Amygdala (tissue), 56 donors: ENCODE measurements at places on chromosomes 6 and 20.

DNA sequence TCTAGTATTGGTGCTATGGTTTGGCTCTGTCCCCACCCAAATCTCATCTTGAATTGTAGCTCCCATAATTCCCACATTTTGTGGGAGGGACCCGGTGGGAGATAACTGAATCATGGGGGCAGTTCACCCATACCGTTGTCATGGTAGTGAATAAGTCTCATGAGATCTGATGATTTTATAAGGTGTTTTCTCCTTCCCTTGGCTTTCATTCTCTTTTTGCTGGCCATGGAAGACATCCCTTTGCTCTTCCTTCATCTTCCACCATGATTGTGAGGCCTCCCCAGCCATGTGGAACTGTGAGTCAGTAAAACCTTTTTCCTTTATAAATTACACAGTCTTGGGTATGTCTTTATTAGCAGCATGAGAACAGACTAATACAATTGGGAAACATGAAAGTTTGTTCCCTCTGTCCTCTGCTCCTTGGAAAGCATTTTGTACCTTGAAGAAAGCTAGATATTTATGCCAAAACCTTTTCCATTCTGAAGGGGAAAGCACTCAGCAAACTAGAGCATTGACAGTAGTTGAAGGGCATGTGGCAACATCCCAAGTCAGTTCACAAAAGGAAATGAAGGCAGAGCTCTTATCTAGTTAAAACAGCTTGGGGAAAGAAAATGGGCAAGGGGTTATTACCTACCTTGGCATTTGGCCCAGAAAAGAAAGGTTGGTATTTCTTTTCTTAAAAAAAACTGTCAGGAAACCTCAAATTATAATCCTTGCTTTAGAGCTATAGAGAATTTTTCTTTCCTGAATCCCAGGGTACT, 10.7 kb upstream of the TNFAIP3 start:
- no peak for DNase-seq

DNA sequence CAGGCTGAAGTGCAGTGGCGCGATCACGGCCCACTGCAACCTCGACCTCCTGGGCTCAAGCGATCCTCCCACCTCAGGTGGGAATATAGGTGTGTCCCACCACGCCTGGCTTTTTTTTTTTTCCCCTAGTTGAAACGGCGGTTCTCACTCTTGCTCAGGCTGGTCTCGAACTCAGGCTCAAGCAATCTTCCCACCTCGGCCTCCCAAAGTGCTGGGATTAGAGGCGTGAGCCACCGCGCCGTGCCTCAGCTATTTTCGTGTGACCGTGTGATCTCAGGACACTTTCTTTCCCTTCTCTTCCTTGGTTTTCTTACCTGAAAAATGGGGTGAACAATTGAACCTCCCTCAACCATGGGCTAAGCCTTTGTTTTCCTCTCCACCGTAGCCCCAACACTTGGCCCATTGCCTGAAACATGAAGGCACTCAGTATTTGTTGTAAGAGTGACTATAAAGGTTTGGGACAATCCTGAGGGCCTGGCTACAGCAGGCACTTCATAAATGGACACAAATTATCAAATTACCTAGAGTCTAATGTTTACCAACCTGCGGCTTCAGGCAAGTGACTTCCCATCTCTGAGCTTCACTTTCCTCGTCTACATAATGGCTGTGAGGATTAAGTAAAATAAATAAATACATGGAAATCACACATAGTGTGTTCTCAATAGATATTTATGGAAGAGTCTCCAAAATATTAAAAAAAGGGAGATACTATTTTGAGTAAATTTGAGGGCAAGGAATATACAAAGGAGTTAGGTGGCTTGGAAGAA, 31.4 kb upstream of the ID1 start:
- no peak for DNase-seq

DNA sequence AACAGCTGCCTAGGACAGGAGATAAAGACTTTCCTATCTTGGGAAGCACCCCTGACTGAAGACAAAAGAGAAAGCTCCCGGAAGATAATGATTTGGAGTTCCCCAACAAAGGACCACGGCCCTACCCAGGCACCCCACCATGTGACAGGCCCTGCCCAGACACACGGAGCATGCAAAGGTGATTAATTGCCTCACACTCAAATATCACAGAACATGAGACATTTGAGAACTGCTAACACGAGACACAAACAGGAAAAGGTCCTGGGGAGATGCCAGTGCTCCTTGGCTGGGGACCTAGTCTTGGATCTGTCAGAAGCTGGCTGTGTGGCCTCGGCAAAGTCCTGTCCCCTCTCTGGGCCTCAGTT, 82.5 kb upstream of the PTPN1 start:
- no peak for DNase-seq

DNA sequence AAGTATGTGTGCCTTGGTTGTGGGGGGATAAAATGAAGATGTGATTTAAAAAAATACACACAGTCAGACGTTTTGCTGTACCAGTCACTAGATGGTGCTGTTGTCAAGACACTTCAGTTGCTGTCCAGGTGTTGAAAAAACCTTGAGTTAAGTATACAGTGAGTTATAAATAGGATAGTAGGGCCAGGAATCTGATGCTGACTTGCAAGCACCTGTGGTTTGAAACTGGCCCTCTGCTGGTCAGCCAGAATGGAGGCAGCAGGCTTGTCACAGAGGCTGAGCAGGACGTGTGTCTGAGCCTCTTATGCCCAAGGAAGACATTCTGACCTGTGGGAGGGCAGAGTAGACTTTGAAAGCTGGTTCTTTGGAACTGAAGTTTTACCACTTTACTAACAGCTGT, 27.8 kb downstream of the RNF8 start:
- DNase-seq, result no peak

- no peak for DNase-seq
Measured at GRCh38 chr20:53547664-53548239, 45.9 kb downstream of the ZNF217 start.
